ENCODE measurements at places on chromosomes 11 and 22. TPM values are rescaled to one million over a fixed set of nuclear protein-coding genes. Genes with fewer than 3 reads are reported as not detected.

Gene HEPACAM
- total RNA-seq, result 66.9 TPM

Gene GRM5
- not detected for total RNA-seq

Gene NNMT
- not detected for total RNA-seq

Gene TENM4
- total RNA-seq, result not detected

Gene DNAJB7
- not detected for total RNA-seq

Gene ADM2
- total RNA-seq, result 0.76 TPM

Gene PEX26
- 30.6 TPM for total RNA-seq

Gene OR4D10
- not detected for total RNA-seq

Gene FAM111B
- 28.2 TPM for total RNA-seq

Gene STK33
- total RNA-seq, result 12.6 TPM

Gene OVOL1
- total RNA-seq, result not detected

Gene OR52H1
- not detected for total RNA-seq

Gene C22orf42
- total RNA-seq, result not detected

Gene MS4A6A
- total RNA-seq, result not detected

Gene IGLL1
- total RNA-seq, result not detected

Gene ACTN3
- 0.04 TPM for total RNA-seq

Gene PPARA
- total RNA-seq, result 32.0 TPM

Gene SCN3B
- total RNA-seq, result 0.07 TPM

Gene SLC22A6
- not detected for total RNA-seq

Gene ABTB2
- 5.1 TPM for total RNA-seq

Gene SYT7
- total RNA-seq, result 1.4 TPM

Measured in HepG2 (cell line).